ENCODE measurements at places on chromosomes 3 and 15. TPM values are rescaled to one million over a fixed set of nuclear protein-coding genes. Genes with fewer than 3 reads are reported as not detected.

The MUSTN1 gene
- total RNA-seq = 2.4 TPM

The ALPK3 gene
- total RNA-seq = under 0.01 TPM

- DNase-seq = no peak
These were observed 281.2 kb upstream of the ALCAM start for GRCh38 chr3:105085506-105085905.

GRCh38 chr3:105483476-105483875 lies 116.8 kb downstream of the ALCAM start:
- no peak for DNase-seq

DNA sequence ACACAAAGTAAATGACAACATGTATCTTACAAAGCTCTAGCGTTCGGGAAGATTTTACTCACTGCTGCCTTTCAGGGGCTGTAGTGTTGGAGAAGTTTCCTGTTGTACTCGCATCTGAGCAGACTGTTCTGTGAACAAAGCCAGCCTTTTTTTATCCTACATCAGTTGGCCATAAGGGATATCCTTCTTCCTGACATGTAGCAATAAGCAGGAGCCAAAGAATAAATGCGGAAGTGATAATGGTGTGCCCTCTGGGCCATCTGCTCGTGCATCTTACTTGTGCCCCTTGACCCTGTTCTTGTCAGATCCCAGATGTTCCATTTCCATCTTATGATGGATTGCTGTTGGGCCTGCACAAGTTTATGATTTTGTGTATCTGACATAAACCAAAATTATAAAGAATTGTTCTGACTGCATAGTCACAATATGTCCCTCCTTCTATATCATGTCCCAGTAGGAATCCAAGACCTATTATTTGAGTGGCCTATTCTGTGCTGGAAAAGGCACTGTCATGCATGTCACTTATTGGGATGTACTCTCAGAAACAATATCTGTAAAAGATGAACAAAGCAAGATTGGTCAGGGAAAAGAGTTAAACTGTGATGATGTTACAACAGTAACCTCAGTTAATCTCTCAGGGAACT lies 631.3 kb downstream of the NSUN3 start:
- DNase-seq = no peak

DNA sequence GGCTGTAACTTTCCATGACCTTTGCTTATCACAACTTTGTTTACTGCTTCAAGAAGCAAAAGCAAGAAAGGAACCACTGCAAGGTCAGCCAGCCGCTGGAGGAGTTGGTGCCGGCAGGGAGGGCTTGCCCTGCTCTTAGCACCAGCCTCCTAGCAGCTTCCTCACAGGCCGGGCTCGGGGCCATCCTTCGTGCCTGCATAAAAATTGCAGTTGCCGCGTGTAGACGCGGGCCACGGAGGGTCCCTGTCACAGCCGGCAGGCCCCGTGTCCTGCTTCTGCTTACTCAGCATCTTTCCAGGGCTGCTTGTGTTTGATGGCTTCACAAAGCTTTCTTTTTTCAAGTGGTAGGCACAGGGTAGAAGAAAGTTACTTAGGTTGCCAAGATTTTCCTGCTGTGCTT lies 84.4 kb downstream of the PGPEP1L start:
- no peak for DNase-seq
